ENCODE measurements at places on chromosomes 4 and X.

GRCh38 chr4:73715659-73716058 lies 24.7 kb upstream of the CXCL8 start:
- DNase-seq, result no peak

GRCh38 chr4:30769093-30769492 lies 48.9 kb downstream of the PCDH7 start:
- no peak for DNase-seq

DNA sequence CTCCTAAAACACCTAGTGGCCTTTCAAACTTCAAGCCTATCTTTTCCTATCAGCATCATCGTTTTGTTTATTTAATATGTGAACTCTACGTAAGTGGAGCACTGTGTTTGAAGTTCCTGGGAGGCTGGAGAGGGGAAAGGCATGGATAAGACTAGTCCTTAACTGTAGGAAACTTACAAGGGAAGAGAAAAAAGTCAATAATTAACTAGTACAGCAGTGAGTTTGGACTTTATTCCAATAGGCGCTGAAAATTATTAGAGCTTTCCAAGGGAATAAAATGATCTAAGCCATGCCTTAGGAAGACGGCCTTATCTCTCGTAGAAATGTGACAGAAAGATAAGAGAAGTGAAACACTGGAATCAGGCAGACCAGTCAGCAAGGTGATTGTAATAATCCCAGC lies 55.3 kb downstream of the AMOT start:
- no peak for DNase-seq

DNA sequence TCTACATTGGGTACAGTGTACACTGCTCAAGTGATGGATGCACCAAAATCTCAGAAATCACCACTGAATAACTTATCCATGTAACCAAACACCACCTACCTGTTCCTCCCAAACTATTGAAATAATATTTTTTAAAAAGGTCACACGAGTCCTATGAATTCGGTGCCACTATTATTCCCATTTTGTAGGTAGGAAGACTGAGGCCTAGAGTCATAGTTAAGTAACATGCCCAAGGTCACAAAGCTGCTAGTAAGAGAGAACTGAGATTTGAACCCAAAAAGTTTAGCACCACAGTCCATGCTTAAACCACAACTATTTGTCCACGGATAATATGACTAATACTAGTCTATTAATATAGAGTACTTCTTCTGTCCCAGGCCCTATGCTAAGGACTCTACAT lies 2.7 kb downstream of the ARHGEF6 start:
- DNase-seq, result no peak

- no peak for DNase-seq
These were observed 36.6 kb downstream of the IRF2 start for GRCh38 chr4:184437565-184438265.

GRCh38 chrX:29555465-29556091 lies 659.8 kb upstream of the MAGEB2 start:
- no peak for DNase-seq

GRCh38 chr4:17702641-17703040 lies 78.8 kb downstream of the FAM184B start:
- DNase-seq, result no peak

- DNase-seq, result no peak
These were observed 26.2 kb downstream of the MAGEA9 start for GRCh38 chrX:149807747-149808458.

DNA sequence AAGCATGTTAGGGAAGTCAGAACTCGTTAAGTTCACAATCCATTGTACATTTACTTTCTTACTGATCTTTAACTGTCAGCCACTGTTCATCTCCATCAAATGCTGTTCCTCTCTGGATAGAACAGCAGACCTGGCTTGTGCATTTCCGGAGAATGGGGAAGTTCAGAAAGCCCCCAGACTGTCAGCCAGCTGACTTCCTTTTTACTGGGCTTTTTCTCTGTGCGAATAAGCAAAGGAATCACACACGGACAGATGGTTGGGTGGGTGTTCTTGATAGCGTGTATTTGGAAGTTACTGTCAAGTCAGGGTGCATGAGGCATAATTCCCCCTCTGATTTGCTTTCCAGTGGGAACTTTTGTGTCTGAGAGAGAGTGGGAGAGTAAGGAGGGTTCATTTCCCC lies 56.8 kb downstream of the TSPAN7 start:
- no peak for DNase-seq
